ENCODE measurements at places on chromosomes 5 and 9. TPM values are rescaled to one million over a fixed set of nuclear protein-coding genes. Genes with fewer than 3 reads are reported as not detected.

ITK gene
- polyA plus RNA-seq, result 0.31 TPM

REEP2 gene
- polyA plus RNA-seq, result 28.2 TPM

GARIN3 gene
- not detected for polyA plus RNA-seq

LECT2 gene
- not detected for polyA plus RNA-seq

SPACA9 gene
- polyA plus RNA-seq, result 3.3 TPM
